ENCODE measurements at places on chromosomes 2 and 18.

DNA sequence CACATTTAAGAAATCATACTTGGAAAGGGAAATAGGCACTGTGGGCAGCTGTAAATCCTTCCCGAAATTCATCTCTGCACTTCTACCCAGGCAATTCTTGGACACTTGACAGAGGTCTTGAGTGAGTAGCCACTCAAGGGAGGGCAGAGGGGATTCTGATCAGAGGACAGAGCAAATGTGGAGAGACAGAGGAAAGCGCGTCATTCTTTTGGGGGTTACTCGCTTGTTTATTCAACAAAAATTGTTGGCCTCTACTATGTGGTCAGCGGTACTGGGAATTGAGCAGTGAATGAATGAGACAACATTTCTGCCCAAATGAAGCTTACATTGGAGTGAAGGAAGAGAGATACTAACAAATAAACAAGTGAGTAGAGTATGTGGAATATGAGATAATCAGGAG lies 41.4 kb upstream of the YES1 start:
- no peak for DNase-seq

- DNase-seq, result no peak
These were observed 15.5 kb upstream of the ATG16L1 start for GRCh38 chr2:233235977-233236376.

DNA sequence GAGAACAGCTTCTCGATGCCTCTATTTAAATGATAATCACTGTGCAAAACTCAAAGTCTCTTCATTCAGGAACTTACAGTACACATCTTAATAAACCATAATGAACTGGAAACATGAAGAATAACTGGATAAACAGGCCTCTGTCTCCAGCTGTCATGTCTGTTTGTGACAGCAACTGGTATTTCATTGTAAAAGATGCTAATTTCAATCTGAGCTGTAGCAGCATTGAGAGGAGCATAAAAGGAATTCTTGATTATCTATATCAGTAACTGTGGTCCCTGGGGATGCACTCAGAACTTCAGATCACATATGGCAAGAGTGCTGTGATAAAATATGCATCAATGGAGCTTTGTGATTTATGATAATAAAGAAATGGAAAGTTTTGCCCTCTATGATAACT lies 18.8 kb downstream of the CDH20 start:
- no peak for DNase-seq

- DNase-seq, result peak; percentile 48
These were observed 213.0 kb upstream of the CELF4 start for GRCh38 chr18:37778417-37779165.

DNA sequence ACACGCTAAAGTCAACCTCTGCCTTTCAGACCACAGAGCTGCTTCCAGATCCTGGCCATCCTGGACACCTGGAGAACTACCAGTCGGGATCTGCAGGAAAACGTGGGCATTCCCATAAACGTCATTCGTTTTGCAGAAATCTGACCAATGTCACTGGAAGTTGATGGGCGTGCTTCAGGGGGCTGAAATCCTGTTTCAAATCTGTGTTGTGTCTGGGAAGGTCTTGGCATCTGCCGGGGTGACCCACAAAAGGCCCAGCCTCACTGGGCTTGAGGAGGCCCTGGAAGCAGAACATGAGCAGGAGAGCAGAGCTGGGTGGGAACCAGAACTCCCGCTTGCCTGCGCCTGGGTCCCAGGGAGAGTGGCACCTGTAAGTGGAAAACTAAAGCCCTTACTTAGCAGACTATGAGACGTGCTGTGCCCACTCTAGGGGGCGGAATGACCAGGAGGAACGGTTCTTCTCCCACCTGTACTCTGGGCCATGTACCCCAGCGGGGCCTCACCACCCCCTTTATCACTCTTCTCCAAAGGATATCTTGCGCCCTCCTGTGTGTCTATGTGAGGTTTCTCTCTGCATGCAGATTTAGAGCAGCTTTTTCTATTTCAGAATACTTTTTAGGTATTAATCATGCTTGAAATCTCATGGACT lies 200.9 kb downstream of the FAM210A start:
- no peak for DNase-seq

GRCh38 chr2:224938651-224939182 lies 103.6 kb downstream of the DOCK10 start:
- no peak for DNase-seq

DNA sequence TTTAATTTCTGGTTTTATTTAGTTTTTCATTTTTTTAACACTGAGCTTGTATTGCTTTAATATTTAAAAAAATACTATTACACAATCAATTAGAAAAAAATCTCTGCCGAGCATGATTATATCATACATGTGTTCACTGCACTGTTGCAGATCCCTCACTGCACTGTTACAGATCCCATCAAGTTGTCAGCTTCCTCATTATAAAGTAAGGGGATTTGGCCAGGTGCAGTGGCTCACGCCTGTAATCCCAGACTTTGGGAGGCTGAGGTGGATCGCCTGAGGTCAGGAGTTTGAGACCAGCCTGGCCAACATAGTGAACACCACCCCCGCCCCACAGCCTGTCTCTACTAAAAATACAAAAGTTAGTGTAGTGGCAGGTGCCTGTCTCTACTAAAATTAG lies 33.0 kb upstream of the METTL21A start:
- no peak for DNase-seq

DNA sequence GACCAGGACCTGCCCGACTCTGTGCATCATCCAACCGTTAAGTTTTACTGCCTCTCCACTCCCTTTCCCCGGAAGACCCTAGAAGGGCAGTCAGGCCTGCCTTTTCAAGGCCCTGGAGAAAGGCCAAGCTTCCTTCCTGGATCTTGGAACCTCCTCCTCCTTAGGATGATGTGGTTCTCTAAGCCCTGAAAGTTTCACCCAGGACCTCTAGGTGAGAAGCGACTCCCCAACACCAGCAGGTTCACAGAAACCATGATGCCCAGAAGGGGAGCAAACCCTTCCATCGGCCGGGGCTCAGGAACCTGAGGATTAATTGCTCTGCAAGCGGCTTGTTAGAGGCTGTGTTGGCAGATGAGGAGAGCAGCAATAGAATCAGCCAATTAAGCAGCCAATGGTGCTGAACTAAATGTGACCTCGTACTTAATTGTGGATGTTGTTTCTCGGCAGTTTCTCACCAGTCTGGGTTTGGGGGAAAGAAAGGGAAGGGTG lies 94.2 kb upstream of the FZD7 start:
- no peak for DNase-seq

DNA sequence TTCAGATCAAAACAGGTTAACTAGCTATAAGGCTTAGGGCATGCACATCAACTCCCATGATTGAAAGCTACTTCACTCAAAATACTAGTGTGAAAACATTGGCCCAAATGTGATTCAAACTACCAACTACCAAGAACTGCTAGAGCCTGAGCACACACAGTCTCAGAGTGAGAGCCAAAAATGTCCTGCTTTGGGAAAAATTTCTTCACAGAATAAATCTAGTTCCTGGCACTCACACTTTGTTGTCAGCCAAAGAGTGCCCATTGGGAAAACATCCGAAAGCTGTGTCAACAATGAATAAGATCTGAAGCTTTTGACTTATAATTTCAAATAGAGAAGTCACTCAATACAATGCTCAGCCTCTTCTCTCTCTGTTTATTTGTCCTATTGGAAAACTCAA lies 182.7 kb downstream of the LRATD1 start:
- no peak for DNase-seq

- no peak for DNase-seq
These were observed 30.2 kb downstream of the FAM178B start for GRCh38 chr2:96956211-96956610.
